ENCODE measurements at places on chromosomes 1 and 21.
A peak's percentile ranks its signal among the peaks of the same experiment; 100 is the strongest.

- DNase-seq = peak; percentile 4
Measured at GRCh38 chr1:221118176-221118937, 239.1 kb downstream of the HLX start.

DNA sequence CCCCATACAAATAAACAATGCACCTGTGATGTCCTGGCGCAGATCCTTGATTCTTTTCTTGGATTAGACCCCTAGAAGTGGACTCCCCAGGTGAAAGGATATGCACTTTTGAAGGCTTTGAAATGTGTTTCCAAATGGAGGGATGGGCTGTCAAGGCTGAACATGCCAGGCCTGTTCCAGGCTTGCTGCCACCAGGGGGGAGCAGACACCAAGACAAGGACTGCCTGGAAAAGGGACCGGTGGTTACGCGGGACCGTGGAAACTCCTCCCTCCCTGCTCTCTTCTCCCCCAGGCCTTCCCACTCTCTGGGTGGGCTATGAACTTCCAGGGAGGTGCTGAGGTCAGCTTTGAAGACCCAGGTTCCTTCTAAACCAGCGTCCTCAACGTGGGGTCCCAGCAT is 12.7 kb downstream of the C1QB start:
- DNase-seq = peak; percentile 47

DNA sequence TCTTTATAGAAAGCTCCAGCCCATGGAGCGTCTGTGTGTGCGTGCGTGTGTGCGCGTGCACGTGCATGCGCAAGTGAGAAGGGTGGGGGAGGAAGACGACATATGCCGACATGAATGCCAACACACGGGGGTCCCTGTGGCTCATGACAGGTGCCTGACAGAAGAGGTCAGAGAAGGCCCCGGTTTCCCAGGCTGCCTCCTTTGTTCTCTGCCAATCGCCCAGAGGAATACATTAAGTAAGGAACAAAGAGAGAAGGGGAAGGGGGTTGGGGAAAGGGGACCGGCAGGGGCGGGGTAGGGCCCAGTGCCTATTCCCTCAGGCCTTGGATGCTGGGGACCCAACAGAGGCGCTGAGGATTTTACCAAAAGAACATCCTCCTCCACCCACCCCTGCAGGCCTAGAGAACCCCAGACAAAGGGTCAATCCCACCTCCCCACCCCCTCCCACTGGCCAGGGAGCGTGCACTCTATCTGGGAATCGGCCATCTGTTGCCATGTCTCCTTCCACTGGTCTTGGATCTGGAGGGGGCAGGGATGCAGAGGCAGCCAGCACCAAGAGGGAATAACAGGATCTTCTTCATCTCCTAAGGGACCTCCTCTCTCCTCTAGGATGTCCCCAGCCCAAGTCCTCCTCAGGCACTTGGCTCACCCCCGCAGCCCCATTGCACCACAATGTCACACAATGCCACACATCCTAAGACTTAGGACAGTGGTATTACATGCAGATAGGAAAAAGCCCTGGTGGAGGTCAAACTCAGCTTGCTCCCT is 39.4 kb downstream of the PIK3C2B start:
- DNase-seq = no peak

- DNase-seq = no peak
Measured at GRCh38 chr1:27583479-27583878, 20.5 kb downstream of the AHDC1 start.

DNA sequence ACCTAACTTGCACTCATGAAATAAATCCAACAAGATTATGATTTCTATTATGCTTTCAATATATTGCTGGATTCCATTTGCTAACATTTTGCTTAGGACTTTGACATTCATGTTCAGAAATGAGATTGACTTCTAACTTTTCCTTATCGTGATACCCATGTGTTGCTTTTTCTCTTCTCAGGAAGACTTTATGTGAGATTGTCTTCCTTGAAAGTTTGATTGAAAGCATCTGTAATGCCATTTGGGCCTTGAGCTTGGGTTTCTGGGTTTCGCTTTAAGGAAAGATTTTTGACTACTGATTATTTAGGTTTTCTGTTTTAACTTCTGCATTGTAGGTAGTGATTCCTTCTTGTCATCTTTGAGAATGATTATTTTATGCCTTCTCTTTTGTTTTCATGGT is 27.8 kb downstream of the AGMAT start:
- DNase-seq = no peak
